ENCODE measurements at places on chromosomes 7 and 10.
A peak's percentile ranks its signal among the peaks of the same experiment; 100 is the strongest.

- DNase-seq, result no peak
Measured at GRCh38 chr10:93070378-93071176, 3.1 kb upstream of the CYP26A1 start.

DNA sequence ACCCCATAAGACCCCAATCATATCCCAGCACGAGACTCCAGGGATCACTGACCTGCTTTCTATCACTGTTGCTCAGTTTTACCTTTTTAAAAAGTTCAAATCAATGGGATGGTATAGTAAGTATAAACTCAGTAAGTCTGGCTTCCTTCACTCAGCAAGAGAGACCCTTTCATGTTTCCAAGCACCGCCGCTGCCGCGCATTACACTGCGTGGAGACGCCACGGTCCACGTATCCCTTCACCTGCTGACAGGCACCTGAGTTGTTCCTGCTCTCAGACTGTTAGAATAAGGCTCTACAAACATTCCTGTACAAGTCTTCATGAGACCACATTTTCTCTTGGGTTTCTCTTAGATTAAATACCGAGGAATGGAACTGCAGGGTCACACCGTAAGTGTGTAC is 28.3 kb downstream of the MAD1L1 start:
- no peak for DNase-seq

GRCh38 chr7:8015100-8015745 is 46.6 kb downstream of the GLCCI1 start:
- no peak for DNase-seq

GRCh38 chr7:50488379-50488778 is 38.2 kb upstream of the FIGNL1 start:
- DNase-seq, result no peak

GRCh38 chr10:75662715-75663114 is 231.3 kb downstream of the LRMDA start:
- no peak for DNase-seq

GRCh38 chr10:6667679-6668270 is 87.7 kb upstream of the PRKCQ start:
- DNase-seq, result peak; percentile 48

DNA sequence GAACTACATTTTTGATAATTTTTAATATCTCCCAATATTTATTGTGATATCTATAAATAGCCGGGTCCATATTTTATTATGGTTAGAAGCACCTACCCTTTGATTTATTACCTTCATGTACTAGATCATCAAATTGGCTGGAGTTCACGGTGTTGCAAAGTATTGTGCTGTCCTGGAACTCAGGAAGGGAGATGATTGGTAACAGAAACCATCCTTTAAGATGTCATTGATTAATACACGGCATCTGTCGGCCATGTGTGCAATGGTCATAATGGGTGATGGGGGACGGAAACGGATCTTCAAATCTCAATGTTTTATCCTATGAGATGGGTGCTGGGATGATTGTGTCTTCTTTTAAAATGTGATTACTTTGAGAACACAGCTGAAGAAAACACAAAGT is 157.0 kb downstream of the NEBL start:
- DNase-seq, result no peak

GRCh38 chr10:123502983-123503382 is 163.2 kb upstream of the GPR26 start:
- no peak for DNase-seq

DNA sequence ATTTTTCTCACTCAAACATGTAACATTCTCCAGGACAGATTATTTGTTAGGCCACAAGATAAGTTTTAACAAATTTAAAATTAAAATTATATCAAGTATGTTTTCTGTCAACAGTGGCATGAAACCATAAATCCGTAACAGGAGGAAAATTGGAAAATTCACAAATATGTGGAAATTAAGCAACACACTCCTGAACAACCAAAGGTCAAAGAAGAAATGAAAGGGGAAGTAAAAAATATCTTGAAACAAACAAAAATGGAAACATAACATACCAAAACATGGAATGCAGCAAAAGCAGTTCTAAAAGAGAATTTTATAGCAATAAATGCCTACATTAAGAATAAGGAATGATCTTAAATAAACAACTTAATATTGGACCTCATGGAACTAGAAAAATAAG is 147.3 kb downstream of the ZEB1 start:
- DNase-seq, result no peak

GRCh38 chr10:11286261-11286852 is 268.7 kb downstream of the CELF2 start:
- no peak for DNase-seq

DNA sequence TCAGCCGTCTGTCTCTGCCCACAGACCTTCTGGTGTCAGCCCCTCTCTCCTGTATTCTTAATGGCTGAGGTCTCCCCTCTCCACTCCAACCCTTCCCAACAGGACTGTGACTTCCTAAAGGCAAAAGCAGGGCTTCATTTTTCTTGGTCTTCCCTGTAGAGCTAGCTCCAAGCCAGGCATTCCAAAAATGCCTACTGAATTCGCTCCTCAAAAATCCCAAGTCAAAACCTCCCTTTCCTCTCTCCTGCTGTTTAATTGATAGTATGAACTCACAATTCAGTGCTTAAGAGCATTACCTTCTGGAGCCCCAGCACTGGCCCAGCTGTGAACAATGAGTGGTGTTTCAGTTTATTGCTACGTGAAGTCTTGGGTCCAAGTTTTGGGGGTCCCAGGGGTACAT is 628.4 kb downstream of the PARD3 start:
- DNase-seq, result no peak

DNA sequence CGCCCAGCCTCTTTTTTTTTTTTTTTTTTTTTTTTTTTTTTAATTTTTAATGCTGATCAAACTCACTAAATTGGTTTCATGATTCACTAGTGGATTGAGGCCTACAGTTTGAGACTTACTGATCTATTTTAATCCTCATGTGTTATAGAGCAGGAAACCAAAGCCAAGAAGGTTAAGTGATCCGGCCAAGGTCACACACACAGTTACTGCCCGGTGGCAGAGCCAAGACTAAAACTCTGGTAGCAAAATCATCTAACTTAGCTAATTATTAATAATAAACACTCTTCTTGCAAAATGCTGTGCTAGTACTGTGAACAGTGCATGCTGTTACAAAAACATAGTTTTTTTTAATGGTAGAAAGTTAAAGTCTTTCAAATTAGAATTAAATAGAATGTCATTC is 188.3 kb upstream of the NFE2L3 start:
- DNase-seq, result no peak

DNA sequence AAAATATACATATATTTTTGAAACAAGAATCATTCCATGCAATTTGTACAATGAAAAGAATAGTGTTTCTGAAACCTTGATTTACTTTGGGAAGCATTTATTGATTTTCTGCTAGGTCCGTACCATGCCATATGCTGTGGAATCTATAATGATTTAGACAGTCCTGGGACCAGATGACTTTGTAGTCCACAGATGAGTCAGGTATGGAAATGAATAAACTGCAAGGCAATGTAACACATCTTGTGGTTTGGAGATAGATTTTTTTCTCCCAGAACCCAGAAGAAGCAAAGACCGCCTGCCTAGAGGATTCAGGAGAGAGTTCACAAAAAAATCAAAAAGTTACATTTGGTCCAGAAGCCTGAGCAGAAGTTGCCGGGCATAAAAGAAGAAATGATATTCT is 190.4 kb downstream of the GPR37 start:
- no peak for DNase-seq

GRCh38 chr10:11851910-11852309 is 28.8 kb downstream of the PROSER2 start:
- no peak for DNase-seq
